ENCODE measurements at places on chromosomes 11 and 22.

- no peak for DNase-seq
Measured at GRCh38 chr11:112877581-112877980, 83.6 kb upstream of the NCAM1 start.

- DNase-seq, result no peak
Measured at GRCh38 chr11:82185925-82186324, 547.7 kb downstream of the FAM181B start.

- DNase-seq, result no peak
Measured at GRCh38 chr22:20094197-20094807, 14.3 kb downstream of the DGCR8 start.

- no peak for DNase-seq
Measured at GRCh38 chr22:26406118-26406517, 22.9 kb upstream of the ASPHD2 start.

- no peak for DNase-seq
Measured at GRCh38 chr22:50303848-50304527, 3.5 kb downstream of the PLXNB2 start.

GRCh38 chr11:2203440-2204259 is 32.0 kb upstream of the TH start:
- DNase-seq, result no peak

DNA sequence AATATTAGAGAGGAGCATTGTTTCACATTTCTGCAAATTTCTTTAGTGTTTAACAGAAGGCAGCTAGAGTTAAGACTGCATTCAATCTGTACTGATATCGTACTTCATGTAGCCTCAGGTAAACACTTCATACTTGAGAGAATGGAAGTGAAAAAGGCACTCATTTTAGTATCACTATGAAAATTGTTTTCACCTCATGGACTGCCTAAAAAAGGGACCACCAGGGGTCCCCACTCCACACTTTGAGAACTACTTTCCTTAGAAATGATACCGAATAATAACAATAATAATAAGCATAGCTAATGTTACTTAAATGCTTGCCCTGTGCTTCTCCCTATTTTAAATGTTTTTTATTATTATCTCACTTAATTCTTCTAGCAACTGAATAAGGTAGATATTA is 95.1 kb downstream of the BLID start:
- DNase-seq, result no peak

DNA sequence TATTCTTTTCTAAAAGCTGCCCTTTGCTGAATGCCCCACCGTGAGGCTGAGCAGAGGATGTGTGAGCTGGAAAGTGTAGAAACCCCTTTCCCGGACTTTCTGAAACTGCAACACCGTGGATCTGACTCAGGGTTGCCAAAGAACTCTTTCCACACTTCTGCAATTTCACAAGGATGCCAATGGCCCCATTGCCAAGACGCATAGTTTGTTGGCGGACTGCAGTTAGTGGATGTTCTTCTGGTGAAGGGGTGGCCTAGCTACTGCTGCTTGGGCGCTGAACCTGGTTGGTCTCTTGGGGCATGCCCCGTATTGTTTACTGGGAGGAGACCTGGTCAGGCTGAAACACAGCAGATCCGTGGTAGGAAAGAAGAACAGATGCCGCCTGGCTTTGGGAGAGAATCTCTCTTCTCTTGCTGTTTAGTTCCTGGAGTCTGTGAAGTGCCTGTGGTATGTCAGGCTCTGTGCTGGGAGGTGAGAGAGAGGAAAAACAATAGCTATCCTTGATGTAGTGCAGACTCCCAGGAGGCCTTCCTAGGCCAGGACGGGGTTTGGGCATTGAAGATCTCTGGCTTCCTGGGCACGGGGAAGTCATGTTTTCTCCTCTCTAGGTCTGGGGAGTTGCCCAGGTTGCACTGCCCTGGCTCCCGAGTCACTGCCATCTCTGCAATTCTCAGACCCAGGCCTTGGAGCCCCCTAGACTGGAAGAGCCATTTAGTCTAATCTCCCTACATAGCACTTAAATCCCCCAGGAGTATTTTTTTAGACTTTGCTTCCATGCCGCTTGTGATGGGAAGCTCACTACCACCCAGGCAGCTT is 26.9 kb downstream of the CD82 start:
- DNase-seq, result no peak

DNA sequence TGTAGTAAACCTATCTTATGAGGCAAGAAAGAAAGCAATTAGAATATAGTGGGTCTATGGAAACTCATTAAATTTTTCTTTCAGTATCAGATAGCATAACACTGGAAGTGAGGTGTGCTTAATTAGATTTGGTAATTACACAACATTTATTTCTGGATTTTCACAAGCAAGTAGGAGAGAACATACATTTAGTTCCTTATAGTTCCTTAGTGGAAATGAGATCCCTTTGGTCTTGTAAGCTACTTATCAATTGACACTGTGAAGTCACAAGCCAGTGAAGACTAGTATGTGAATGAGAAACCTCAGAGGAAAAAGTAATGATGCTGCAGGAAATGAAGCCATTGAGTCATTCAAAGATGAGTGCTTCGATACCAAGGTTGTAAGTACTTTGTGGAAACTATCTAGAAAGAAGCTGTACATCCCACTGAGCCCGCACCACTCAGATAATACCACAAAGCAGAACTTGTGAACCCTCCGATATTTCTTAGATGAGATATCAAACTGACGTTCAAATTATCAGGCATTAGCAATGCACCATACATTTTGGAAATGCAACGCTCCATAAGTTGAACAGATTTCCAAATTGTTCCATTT is 53.5 kb downstream of the ENTHD1 start:
- DNase-seq, result no peak
